ENCODE measurements at places on chromosomes 5 and 9.

GRCh38 chr5:58116346-58116745 is 343.5 kb downstream of the PLK2 start:
- no peak for DNase-seq

- DNase-seq = no peak
These were observed 1.6 kb downstream of the ELL2 start for GRCh38 chr5:95959888-95960666.

DNA sequence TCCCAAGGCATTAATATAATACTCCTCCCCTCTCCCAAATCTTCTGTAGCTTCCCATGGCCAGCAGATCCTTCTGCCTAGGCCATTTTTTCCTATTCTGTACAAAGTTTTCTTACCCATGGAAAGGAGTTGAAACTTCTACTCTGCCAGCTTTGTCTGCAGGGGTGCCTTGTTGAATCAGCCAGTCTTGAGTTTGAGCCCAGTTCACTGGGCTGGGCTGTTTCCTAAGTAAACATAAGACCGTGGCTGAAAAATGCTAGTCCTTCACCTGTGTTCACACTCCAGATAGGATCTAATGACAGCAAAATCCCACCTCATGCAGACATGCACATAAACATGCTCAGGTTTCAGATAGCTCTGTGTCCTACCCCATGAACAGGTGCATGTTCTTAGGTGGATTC is 10.4 kb downstream of the TEX48 start:
- no peak for DNase-seq

DNA sequence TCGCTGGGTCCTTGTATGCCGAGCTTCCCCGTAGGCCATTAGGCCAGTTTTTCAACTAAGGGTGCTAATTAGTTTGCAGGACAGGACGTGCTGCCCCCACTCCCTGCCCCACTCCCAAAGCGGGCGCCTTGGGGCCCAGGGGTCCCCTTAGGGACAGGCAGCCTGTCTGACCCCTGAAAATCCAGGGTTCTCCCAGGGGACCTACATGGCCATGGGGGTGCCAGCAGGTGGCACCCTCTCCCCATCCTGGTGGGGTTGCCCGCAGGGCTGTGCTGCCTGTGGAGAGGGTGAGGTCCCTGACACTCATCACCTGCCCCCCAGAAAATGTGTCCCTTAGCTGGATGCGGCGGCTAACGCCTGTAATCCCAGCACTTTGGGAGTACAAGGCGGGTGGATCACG is 8.5 kb upstream of the CCDC187 start:
- DNase-seq = no peak

DNA sequence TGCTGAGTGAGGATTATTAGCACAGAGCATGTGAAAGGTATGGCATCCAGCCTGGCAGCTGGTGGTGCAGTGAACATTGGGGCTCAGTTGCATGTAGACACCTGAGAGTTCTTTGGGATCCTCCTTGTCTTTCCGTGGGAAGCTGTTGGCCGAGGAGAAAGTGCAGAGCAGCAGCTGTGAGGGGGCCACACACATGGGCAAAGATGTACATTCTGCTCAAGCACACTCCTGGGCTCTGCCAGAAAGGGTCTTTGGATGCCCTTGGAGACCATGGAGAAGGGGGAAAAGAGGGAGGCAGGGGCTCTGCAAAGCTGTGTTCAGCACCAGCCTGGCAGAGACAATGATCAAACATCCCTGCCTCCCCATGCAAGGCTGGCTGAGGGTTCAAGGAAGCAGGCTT is 138.7 kb upstream of the PITX1 start:
- no peak for DNase-seq
